ENCODE measurements at places on chromosomes 4 and X.

DNA sequence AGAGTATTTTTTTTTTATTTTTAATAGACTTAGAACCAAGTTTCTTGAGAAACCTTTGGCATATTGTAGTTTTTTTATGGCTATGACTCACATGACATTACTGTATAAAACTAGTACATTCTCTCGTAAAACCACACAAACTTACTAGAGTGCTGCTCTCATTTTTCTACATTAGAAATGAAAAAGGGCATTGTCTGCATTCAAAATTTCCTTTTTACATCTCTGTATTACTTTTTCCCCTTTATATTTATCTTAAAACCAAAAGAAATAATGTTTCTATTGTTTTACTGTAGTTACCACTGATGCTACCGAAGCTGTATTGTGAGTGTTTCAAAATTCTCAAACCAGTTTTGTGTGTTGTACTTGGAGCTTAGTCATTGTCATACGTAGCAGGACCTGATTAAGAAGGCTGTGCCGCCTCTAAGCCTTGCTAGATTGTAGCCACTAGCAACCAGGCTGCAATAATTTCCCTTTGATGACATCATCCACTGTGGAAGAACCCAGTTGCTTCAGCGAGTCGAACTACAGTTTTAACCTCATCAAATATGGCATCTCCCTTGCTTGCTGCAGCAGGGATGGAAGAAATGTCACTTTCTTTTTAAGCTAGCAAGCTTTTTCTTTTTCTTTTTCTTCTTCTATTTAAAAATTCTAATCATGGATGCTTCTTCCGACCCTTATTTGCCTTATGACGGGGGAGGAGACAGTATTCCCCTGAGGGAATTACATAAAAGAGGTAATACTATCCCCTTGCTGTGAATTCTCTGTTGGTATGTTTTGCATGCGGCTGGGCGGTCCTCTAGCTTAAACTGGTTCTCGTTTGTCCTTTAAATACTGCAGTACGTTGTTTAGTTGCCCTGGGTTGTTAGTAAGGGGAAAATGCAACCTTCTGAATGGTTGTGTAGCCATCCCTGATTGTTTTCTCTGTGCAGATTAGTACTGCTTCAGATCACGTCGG lies 39.6 kb downstream of the CLCN3 start:
- peak; percentile 76 for DNase-seq

- no peak for DNase-seq
Observed at GRCh38 chr4:53861856-53862610, 202.4 kb downstream of the CHIC2 start.

DNA sequence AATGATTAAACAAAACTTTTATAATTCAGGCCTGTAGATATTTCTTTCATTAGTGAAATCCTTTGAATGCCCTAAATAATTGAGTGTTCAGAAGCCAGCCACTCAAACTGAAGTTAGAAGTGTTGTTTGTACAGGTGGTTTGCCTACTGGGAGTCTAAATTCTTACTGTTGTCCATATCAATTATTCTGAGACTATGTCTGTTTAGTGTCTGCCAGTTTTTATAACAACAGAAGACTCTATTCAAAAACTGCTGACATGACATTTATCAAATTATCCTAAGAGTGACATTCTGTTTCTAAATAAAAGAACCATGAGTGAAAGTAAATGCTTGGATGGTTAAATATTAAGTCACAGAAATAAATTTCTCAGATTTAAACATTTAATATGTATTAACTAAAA lies 375.1 kb downstream of the FAT4 start:
- no peak for DNase-seq

DNA sequence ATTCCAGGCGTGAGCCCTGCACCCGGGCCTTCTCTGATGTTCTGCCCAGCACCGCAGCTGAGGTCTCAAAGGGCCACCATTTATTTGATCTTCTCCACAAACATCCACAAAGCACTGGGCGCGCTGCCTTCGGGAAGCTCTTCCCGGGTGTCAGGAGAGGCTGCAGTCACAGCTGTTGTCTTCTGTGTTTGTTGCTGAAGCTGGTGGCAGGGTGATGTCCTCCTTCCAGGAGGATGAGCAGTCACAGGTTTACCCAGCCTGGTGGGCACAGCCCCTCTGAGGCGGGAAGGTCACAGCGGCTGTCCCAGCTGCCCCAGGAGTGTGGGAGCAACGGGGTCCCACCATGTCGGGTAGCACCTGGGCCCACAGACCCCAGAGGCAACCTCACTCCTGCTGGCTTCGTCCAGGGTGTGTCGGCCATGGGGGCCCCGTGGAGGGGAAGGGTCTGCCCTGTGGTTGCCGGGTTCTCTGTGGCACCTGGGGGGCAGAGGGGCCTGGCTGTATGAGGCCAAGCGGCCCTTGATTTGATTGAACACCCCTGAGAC lies 27.6 kb downstream of the FGFRL1 start:
- DNase-seq = no peak
